ENCODE measurements at places on chromosomes 6 and 20. TPM values are rescaled to one million over a fixed set of nuclear protein-coding genes. Genes with fewer than 3 reads are reported as not detected.

DNA sequence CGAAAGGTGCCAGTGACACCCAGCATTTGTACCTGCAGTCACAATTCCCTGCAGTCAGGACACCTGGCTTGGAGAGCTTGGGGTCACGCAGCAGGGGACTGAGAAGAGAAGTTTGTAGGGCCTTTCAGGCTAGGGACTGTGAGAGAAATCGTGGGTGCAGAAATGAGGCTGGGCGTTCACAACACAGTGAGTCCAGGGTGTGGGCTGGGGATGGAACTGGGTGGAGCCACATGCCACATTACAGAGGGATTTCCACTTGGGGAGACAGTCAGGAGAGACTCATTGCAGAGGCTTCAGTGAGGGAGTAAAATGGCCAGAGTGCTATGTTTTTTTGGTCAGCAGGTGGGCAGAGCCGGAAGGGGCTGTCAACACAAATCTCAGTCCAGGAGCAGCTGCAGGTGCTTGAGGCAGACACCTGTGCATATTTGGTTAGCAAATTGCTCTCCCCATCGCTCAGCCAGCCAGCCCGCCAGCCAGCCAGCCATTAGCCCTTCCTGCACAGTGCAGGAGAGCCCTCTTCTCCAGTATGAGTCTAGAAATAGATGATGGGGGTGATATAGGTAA is 7.4 kb downstream of the ITPR3 start:
- DNase-seq = no peak

DNA sequence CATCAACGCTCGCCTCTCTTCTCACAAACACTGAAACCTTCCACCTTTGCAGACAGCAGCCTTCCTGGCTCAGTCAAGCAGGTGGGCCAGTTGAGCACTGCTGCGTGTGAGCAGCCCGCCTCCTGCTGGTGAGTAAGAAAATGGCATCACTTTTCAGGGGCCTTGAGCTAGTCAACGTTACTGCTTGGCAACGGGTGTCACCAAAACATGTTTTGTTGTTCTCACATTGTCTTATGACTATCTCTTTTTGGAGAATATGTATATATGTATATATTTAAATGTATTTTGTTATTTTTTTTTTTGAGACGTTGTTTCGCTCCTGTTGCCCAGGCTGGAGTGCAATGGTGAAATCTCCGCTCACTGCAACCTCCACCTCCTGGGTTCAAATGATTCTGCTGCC is 97.0 kb upstream of the AGPAT4 start:
- peak; percentile 71 for DNase-seq

- DNase-seq = no peak
These were observed 66.5 kb downstream of the LRFN2 start for GRCh38 chr6:40520678-40521077.

DNA sequence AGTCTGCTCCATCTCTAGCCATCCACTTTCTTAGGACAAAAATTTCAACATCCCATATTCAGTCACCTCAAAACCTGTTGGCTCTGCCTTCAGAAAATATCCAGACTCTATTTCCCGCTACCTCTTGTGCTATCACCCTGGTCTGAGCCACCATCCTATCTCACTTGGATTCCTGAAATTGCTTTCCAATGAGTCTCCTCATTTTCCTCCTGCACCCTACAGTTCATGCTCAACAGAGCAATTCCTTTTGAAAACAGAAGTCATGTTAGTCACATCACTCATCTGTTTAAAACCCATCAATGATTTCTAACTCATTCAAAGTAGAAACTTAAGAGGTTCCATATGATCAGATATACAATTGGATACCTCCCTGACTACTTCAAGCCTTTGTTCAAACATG is 229.9 kb downstream of the ADGRG6 start:
- DNase-seq = no peak

DNA sequence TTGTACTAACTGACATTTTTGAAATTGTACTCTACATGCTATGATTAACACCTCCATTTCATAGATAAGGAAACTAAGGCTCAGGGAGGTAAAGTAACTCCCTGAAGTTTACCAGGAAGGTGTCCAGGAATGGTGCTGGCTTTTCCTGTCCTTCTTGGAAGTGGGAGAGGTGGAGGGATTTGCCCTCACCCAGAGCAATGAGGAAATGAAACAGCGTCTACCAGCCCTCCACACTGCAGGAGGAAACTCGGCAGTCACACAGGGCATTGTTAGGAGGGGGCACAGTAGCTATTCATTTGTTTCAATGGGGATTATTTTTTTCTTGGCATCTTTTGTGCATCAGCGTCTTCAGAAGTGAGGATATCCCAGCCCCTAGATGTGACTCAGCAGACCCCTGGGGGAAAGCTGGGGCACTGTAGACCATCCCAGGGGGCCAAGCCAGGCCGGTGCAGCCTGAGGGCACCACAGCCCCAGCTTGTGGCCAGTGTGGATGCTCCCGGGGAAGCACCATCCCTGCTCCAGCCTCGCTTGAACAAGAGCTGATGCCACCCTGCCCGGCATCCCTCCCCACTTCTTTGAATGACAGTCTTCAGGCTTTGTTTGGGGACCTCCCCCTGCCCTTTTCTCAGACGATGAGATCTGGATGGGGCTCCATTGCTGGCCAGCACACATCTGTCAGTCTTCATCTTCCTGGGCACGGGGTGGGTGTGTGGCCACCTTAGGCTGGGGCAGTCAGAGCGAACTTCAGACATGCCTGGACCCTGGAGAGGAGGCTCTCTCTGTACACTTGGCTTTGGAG is 224.4 kb upstream of the PMEPA1 start:
- DNase-seq = no peak

Gene DEFB124
- not detected for total RNA-seq

GRCh38 chr20:35238735-35239134 is 12.2 kb downstream of the MMP24 start:
- no peak for DNase-seq

Gene IYD
- not detected for total RNA-seq

- DNase-seq = no peak
These were observed 7.9 kb downstream of the EPB41L1 start for GRCh38 chr20:36162272-36162966.

DNA sequence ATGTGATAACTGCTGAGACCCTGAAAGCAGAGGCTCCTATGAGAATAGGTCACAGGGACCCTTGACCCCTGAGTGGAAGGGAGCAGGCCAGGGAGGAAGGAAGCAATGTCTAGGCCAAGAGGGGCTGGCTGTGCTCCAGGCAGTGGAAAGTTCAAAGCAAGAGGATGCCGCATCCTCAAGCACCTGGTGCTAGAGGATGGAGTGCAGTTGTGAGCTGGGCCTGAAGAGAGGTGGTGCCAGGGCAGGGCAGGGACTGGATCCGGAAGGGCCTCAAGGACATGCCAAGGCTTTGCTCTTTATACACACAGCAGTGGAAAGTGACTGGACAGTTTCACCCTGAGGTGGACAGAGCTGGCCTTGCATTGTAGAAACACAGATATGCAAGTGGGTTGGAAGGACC is 97.0 kb downstream of the SLC22A3 start:
- no peak for DNase-seq

Gene TRMT11
- total RNA-seq = 41.5 TPM

- no peak for DNase-seq
These were observed 115.1 kb downstream of the SULF2 start for GRCh38 chr20:47669927-47670890.

Gene SALL4
- total RNA-seq = 0.92 TPM

- no peak for DNase-seq
These were observed 980.3 kb upstream of the FLRT3 start for GRCh38 chr20:15317546-15318232.

DNA sequence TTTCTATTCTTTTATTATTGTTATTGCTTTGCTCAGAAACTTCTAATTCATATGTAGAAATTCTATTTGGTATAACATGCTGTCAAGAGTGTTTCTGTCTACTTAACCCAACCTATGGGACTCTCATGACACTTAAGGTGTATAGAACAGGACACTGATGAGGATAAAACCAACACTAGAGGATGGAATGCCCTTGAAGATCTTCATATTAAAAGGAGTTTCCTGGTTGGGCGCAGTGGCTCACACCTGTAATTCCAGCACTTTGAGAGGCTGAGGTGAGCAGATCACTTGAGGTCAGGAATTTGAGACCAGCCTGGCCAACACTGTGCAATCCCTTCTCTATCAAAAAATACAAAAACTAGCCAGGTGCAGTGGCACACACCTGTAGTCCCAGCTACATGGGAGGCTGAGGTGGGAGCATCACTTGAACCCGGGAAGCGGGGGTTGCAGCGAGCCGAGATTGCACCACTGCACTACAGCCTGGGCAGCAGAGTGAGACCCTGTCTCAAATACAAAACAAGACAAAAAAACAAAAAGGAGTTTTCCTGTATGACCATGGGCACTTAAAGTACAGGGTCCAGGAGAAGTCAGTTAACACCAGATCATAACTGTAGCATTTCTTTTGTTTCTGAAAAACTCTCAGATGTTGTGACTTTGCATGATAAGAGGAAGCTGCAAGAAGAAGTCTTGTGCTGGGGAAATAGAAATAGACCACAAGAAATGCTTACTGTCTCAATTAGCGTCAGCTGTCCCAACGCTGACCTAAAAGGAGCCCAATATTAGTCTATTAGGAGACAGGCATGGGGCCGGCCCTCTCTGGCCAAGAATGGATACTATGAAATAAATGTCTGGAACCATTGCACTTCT is 38.9 kb upstream of the CD2AP start:
- no peak for DNase-seq

- DNase-seq = no peak
These were observed 178.6 kb upstream of the RAB32 start for GRCh38 chr6:146364816-146365594.

Gene SYNDIG1
- total RNA-seq = not detected

DNA sequence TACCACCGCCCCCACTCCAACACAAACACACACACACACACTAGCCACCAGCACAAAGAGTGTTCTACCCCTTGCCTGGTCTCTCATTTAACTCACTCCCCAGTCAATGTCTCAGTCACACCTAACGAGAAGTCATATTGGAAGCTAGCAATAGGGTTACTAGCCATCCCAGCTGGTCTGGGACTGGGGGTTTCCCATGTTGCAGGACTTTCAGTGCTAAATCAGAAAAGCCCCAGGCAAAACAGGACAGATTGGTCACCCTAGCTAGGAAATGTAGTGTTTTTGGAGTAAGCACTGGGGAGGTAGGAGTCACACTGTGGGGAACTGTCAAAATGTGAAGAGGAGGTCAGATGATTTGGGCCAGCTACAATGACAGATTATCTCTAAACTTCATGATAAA is 158.1 kb downstream of the UNC5CL start:
- DNase-seq = no peak

Gene ARMC12
- total RNA-seq = 1.0 TPM

DNA sequence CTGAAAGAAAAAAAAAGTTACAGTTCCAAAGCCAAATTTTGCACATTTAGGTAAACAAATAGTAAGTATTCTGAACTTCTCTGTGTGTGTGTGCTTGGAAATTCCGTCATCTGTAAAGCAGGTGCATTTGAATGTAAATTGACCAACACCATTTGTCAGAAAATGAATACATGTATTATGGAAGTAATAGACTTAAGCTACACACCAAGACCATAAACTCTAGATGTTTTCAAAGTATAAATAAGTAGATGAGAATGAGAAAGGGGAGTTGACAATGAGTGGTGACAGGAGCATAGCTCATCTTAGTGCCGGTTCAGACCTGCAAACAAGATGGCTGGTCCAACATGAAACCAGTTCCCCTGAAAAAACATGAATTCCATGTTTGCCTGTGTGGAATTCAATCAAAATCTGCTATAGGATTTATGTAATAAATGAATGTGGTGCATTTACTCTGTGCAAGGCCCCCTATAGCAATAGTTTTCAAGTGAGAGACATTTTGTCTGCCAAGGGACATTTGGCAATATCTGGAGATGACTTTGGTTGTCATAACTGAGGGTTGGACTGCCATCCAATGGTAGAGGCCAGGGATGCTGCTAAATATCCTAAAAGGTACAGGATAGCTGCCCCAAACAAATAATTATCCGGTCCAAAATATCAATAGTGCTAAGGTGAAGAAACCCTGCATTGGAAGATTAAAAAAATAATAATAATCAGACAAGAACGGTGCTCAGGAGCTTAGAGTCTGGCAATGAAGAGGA is 11.0 kb upstream of the FILIP1 start:
- DNase-seq = peak; percentile 1

DNA sequence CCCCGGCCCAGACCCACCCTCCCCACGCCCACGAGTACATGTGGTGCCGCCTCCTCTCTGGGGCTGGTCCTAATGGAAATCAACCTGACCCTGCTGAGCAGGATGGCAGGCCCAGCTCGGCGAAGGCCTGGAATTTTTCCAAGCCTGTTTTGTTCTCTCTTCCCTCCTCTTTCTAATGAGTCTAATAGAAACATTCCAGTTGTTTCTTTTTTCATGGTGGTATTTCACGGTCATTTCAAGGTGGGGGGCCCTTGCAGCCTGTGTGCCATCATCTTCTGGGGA is 16.6 kb downstream of the SMOC2 start:
- DNase-seq = no peak

Gene SYCP2L
- total RNA-seq = not detected

GRCh38 chr20:17622851-17623508 is 53.1 kb downstream of the DSTN start:
- DNase-seq = no peak

DNA sequence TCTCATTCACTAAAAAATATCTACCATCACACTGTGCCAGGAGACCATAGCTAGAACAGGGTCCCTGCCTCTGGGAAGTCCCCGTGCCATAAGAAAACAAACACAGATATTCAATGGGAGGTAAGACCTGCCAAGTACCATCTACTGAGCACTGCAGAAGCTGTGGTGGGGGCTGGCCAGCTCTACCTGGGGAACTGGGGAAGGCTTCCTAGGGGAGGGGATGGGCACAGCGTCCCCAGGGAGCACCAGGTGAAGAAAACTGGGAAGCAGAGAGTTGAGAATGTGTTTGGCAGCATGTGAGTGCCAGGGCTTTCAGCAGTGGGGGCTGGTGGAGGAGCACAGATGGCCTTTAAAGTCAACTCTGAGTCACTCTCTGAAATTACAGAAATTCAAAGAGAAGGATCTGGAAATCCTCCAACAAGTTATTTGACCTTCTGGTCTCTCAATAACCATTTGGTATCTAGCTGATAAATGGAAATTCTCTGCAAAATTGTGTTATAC is 85.2 kb downstream of the SHLD1 start:
- DNase-seq = peak; percentile 45

Gene HSPA12B
- not detected for total RNA-seq

Gene CFB
- total RNA-seq = 0.45 TPM

Gene FOXS1
- not detected for total RNA-seq
